ENCODE measurements at places on chromosomes 3 and 15.

GRCh38 chr3:191383124-191383523 is 52.8 kb upstream of the UTS2B start:
- DNase-seq, result no peak

DNA sequence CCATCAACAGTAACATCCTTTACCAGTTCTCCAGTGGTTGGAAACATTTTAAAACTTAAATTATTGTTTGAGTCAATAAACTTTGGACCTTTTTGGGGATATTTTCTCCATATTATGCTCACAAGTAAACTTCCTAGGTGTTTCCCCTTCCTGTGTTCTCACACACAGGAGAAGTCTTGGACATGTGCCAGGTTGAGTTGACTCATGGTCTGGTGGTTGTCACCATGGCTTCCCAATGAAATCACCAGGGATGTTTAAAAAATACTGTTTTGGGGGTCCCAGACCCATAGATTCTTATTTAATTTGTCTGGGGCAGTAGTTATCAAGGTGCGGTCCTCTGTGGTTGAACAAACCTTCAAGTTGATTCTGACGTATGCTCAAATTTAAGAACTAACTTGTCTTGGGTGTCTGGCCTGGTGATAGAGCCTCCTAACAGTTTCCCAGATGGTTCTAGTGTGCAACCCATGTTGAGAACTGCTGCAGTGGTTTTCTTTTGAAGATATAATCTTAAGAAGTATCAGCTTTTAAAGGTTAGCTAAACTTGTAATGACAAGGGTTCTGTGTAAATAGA is 291.8 kb downstream of the EDEM1 start:
- DNase-seq, result no peak

DNA sequence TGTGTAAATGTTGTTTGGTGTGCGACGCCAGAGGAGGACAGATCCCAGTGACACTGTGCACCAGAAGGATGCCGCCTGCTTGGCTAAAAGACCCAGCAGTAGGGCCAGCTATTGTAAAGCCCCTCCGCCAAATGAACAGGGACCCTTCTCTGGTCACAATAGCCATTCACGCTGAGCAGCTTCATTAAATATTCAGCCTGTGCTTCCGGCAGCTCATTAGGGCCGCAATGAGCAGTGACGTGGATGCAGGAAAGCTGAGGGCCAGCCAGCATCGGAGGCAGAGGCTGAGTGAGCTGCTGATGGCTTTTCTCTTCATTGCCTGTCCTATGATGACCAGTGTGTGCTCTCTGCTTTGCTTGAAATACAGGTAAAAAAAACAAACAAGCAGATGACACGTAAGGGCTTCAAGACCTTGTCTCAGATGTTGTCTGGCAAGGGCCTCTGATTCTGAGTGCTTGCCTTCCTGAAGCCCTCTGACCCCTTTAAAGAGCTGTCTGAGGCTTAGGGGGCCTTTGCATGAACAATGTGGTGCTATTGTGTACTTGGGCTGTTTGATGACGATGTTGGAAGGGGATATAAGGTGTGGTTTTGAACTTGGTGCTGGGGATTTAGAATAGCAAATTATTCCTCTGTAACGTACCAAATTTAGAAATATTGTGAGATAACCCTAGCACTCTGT is 130.4 kb downstream of the FEZF2 start:
- DNase-seq, result no peak

DNA sequence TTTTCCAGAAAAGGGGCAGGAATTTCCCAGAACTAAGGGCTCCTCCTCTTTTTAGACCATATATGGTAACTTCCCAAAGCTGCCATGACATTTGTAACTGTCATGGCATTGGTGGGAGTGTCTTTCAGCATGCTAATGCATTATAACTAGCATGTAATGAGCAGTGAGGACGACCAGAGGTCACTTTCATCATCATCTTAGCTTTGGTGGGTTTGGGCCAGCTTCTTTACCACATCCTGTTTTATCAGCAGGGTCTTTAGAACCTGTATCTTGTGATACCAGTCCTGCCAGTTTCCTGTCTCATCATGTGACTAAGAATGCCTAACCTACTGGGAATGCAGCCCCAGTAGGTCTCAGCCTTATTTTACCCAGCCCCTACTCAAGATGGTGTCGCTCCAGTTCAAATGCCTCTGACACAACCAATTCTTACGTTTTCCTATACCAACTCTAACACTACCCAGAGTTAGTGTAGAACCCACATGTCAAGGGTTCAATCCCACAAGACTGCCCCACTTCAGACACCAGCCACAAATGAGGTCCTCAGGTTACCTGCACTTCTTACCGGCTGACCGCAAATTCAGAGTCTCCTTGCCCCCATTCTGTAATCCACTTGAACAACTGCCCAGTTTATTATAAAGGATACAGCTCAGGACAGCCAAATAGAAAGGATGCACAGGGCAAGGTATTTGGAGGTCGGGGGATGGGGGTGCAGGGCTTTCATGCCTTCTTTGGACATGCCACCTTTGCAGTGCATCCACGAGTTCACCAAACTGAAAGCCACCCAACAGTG is 17.7 kb downstream of the FOXB1 start:
- no peak for DNase-seq

DNA sequence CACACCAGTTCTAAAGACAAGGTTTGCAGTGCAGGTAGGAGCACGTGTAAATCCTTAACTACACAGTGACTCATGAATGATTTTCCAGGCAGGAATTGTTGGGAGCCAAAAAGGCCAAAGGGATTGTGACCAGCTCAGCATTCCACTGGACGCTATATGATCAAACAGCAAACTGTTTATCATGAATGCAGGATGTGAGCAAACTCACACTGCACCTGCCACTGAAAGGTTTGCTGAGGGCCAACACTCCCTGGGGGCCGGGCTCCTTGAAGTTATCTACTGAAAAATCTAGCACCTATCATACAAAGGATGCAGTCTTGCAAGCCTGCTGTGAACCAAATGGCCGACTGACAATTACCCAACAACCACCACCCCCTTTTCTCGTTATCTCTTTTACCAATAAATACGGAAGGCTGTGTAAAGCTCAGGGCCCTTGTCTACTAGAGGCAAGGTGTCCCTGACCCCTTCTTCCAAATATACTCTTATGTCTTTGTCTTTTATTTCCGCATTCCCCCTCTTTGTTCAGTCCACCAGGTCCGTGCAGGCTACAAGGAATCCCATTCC is 11.5 kb upstream of the DNASE1L3 start:
- no peak for DNase-seq

DNA sequence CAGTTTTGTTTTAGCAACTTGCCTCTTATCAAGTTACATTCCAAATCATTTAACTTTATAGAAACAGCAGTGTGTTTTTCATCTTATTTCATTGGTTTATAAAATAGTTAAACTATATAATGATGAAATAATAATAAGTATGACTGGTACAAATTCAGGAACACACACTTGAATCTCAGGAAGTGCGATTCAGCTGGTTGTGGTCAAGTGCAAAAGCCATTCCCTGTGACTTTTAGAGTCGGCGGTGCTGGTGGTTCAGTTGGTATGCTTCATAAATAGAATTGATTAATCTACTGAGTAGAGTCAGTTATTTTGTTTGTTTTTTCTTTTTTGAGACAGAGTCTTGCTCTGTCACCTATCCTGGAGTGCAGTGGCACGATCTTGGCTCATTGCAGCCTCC is 22.7 kb downstream of the SACM1L start:
- DNase-seq, result no peak

All from activated CD4-positive, alpha-beta T cell treated with anti-CD3 and anti-CD28 coated beads for 24 hours (primary cell).